Stromal cell of bone marrow (primary cell): ENCODE measurements at places on chromosomes 11 and 22.

DNA sequence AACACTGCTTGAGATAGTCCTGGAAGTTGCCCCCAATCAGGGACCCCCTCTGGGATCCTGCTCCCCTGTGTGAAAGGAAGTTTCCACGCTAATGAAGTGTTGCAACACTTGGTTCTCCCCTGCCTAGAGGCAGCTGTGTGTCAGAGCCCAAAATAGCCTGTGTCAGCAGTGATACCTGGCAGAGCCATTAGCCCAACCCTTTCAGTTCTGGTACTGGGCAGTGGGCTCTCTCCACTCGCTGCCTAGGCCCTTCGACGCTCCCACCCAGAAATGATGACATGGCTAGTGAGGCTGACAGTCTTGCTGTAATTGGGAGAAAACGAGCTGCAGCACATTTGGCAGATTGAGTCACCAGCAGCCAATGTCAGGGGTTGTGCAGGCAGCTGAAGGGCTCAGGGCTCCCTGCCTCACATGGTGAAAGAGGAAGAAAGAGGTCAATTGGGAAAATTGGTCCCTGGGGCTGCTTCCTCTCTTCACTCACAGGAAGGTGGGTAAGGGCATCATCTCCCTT, 1.4 kb upstream of the NXF1 start:
- no peak for DNase-seq

DNA sequence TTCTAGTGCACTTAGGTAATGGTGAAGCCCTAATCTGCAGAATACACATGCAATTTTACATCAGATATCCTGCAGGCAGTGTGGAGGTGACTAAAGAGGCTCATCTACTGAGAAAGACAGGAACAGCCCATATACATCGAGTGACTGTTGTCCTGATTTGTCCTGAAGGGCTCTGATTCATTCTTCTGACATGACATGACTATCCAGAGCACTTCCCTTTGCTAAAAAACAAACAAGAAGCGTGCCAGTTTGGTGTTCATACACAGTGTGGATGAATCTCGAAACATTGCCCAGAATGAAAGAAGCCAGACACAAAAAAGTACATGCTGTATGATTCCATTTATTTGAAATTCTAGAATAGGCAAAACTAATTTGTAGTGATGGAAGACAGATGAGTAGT, 48.0 kb upstream of the AMPD3 start:
- no peak for DNase-seq

DNA sequence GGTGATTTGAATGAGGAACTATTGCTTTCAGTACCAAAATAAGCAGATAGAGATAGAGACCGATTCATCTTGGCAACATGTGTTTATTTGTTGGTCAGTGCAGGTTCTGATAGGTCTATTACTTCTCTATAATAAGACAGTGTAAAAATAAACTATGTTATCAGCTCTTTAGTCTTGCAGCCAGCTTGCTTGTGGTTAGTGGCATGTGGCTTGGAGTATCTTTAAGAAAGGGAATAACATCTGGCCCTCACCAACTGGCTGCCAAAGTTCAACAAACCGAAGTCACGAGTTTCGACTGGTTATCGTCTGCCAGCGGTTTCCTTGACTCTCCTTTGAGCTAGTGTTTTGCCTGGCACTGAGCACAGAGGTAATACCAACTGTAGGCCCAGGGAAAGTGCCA, 71.8 kb downstream of the CTTN start:
- DNase-seq, result peak; percentile 36

GRCh38 chr11:112289588-112290492, 29.2 kb upstream of the PLET1 start:
- peak; percentile 37 for DNase-seq

DNA sequence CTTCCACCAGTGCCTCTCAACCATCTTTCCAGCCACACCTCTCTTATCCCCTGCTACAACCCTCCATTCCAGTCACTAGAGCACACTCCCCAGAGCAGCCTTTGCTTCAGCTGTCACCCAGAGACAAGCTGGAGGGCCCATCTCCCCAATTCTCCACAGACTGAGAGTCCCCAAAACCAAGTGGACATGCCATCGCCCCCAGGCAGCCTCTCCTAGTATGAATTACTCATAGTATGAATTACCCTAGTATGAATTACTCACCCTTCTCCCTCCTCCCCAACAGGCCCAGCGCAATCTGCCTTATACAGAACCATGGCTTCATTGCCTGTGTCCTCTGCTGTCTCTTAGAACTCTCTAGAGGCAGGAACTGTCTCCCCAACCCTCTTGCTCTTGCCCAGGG, 24.8 kb downstream of the MYH9 start:
- no peak for DNase-seq

DNA sequence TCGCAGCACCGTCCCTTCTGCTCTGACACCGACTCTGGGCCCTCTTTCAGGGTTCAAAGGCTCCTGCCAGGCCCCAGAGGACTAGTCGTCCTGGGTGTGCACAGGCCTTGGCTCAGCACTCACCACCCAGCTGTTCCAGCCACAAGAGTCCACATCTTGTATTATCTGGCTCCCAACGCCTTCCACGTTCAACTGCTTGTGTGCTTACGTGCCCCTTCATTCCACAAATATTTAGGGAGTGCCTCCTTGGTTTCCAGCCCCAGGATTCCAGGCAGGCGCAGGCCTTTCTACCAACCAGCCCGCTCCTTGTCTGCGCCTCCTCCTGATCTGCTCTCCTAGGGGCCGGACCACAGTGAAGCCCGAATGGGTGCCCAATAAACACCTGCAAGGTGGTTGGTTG, 70.9 kb downstream of the SCUBE1 start:
- DNase-seq, result no peak

DNA sequence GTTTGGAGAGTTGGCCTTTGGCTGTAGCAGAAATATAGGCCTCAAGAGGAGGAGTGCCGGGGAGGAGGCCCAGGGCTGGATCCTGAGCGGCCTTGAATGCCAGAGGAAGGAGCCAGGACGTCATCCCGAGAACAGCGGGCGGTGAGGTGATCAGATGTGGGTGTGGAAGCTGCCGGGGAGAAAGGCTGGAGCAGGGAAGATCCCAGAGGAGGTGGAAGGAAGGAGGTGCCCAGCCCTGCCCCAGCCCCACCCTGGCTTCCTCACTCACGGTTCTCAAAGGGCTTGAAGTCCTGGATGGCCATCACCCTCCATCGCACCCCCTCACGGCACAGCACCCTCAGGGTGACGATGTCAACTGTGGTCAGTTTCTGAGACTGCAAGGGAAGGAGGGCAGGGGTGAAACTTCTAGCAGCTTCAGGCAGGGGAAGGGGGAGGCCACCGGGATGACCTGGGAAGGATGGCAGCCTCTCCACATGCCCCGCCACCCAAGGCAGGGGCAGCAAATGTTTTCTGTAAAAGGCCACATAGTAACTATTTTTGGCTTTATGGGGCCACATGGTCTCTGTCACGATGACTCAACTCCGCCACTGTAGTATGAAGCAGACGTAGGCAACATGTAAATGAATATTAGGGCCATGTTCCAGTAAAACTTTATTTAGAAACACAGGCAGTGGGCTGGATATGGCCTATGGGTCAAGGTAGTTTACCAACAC, 10.7 kb downstream of the IL2RB start:
- no peak for DNase-seq

DNA sequence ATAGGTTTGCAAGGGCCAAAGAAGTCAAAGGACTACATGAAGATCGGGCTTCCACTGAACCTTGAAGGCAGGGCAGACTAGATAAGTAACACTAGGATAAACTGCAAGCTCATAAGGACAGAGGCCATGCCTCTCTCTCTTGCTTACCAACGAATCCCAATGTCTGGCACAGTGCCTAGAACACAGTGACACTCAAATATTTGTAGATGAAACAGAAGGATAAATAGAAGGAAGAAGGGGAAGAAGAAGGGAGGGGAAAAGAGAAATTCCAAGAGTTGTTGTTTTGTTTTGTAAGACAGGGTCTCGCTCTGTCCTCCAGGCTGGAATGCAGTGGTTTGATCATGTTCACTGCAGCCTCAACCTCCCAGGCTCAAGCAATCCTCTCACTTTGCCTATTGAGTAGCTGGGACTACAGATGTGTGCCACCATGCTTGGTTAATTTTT, 26.9 kb downstream of the SIK3 start:
- DNase-seq, result no peak

DNA sequence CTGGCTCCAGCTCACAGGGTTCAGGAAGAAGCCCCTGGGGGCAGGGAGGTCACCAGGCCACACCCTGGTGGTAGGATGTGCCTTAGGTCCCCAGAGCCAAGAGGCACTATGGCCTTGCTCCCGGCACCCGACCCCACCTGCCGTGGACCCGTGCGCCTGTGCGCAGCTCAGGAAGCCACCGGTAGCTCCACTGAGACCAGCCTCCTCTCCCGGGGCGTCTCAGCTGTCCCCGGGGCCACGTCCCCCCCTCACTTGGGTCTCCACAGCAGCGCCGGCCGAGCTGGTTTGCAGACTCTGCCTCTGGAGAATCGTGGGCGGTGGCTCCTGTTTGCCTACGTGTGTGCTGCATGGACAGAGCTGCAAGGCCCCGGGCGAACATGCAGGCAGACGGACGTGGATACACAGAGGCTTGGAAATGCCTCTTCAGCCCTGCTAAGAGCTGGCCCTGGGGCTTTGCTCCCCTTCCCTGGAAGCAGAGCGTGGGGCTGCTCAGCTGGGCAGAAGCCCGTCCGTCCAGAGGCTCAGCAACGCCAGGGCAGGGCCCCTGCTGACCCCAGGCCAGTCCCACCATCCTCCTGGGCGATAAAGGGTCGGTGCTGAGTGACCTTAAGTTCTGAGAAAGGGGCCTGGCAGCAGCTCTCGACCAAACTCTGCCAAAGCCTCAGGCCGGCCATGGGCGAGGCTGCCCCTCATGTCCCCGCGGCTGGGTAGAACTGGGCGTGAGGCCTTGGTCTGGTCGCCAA, 15.3 kb upstream of the MUC5B start:
- no peak for DNase-seq

DNA sequence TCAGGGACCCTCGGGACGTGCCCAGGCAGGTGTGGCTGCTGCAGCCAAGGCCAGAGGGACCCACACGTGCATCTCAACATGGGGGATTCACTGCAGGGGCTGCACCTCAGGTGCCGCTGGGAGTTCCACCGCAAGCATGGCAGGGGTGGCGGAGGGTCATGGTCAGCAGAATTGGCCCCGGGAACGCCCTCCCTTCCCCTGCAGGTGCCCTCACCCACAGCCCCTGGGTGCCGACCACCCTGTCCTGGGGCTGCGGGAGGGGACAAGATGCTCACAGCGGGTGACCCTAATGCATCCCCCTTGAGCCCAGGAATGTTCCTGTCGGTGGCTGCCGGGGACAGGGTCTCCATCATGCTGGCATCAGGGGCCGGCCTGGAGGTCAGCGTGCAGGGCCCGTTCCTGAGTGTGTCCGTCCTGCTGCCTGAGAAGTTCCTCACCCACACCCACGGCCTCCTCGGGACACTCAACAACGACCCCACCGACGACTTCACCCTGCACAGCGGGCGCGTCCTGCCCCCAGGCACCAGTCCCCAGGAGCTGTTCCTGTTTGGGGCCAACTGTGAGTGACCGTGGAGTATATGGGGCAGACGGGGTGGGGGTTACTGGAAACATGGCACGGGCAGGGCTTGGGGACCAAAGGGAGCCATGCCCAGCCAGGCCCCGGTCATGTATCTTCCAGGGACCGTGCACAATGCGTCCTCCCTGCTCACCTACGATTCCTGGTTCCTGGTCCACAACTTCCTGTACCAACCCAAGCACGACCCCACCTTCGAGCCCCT, 5.8 kb downstream of the SUSD2 start:
- DNase-seq, result no peak

GRCh38 chr22:49786976-49787706, 40.5 kb downstream of the BRD1 start:
- no peak for DNase-seq

DNA sequence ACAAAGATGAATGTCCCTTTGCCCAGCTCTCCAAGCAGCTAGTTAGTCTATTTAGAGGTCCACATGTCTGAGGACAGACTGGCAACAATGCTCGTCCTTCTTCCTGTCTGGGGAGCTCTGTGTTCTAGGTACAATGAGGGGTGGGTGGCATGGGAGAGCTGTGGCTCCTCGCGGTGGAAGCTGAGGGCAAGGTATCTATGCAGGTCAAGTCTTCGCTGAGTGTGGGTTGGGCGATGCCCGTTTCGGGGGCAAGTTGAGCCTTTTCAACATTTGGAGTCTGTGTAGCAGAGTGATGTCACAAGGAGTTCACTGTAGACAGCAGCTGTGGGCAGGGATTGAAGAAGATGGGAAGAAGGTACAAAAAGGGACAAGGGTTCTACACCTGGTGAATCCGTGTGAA, 163.2 kb downstream of the FEZ1 start:
- no peak for DNase-seq

GRCh38 chr11:2386591-2386990, 9.5 kb downstream of the CD81 start:
- no peak for DNase-seq

- DNase-seq, result no peak
Measured at GRCh38 chr22:49233507-49234100, 594.1 kb downstream of the BRD1 start.

- no peak for DNase-seq
Measured at GRCh38 chr11:8277691-8278090, 14.0 kb upstream of the LMO1 start.

DNA sequence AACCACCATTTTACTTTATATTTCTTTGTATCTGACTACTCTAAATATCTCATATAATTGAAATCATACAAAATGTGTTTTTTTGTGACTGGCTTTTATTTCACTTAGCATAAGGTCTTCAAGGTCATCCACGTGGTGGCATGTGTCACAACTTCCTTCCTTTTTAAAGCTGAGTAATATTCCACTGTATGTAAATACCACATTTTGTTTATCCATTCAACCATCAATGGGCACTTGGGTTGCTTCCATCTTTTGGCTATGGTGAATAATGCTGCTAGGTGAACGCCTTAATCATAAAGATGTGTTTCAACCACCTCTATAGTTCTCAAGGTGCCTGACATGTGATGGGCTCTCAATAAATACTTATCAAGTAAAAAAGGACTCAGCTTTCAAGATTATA, 15.5 kb downstream of the RAB30 start:
- no peak for DNase-seq
